ENCODE measurements at places on chromosomes 1 and 21.

DNA sequence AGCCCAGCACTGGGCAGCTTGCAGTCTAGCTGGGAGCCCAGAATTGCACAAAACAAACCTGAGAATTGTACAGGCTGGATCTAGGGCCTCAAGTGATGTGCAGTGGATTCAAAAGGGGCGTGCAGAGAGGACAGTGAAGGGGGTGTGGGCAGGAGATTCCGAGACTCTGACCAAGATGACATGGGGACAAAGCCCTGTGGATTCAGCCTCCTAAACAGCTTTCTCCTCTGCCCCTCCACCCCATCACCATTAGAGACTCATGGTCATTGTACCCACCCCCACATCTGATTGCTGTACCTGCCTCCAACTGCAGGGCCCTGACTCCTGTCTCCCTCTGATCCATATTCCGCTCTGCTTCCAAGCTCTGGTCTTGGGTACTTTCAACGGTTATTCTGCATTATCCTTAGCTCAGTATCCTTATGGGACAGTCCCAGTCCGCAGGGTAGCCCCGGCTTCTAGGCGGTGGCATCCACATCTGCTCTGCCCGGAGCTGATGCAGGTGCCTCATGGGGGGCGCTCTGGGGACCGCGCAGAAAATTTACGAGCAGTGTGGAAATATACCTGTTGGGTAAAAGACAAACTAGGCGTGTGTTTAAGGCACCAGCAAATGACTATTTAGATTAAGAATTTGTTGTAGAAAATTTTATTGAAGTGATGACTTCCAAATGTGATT is 1.7 kb upstream of the BMP8A start:
- no peak for DNase-seq

GRCh38 chr1:8987881-8988617 is 38.2 kb downstream of the SLC2A7 start:
- DNase-seq, result peak; percentile 58

- no peak for DNase-seq
Measured at GRCh38 chr1:83942914-83943313, 56.0 kb downstream of the TTLL7 start.

GRCh38 chr1:34824817-34825454 is 32.1 kb downstream of the GJA4 start:
- no peak for DNase-seq

DNA sequence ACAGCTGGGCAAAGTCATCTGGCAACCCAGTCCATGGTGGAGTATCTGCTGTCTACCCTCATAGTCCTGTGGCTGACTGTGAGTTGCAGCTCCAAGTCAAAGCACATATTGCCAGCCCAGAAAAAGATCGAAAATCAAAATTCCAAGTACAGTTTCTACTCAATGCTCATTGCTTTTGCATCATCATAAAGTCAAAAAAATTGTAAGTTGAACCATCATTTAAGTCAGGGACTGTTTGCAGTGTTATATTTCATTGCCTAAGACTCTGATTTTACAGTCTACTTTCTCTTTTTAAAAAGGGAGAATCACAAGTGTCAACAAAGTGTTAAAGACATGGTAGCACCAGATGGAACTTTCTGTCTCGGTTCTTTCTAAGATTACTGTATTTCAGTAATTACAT is 22.7 kb upstream of the MAN1C1 start:
- DNase-seq, result no peak

- no peak for DNase-seq
Measured at GRCh38 chr1:165524639-165525285, 19.0 kb upstream of the LRRC52 start.

DNA sequence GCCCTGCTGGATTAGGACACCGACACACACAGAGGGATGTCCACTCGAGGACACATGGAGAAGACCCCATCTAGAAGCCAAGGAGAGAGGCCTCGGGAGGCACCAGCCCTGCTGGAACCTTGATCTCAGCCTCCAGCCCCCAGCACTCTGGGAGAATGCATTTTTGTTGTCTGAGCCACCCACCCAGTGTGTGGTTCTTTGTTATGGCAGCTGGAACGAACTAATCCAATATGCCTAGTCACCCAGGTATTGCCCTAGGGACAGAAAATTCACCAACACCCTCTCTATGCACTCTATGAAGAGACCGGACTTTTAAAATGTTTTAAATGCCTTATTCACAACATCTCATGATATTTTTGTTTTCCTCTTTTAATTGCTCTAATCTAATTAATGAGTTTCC is 117.4 kb downstream of the CRYAA start:
- DNase-seq, result no peak

DNA sequence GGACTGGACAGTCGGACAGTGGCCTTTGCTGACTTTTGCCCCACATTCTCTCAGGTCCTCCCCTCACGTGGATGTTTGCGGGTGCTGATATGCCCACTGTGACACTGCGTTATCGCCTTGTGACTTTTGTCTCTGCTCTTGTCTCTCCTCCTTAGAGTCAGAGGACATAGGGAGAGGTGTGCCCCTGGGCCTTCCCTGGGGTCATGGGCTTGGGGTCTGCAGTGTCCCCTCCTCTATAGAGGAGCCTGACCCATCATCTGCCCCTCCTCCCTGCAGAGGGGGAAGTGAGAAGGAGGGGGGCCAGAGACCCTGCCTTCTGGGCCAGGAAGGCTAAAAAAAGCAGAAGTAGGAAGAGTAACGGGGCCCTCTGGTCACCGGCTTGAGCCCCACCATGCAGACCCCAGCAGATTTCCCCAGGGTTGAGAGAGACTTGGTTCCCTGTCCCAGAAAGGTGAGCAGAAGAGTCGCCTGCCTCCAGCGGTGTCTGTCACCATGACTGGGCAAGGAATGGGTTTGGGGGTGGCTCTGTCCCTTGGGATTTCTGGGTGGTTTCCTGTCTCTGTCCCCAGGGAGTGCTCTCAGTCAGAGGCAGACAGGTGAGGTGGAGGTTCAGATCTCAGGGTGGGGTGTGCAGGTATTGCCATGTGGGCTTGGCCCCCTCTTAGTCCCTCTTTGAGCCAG is 13.3 kb downstream of the RPS6KA1 start:
- no peak for DNase-seq

DNA sequence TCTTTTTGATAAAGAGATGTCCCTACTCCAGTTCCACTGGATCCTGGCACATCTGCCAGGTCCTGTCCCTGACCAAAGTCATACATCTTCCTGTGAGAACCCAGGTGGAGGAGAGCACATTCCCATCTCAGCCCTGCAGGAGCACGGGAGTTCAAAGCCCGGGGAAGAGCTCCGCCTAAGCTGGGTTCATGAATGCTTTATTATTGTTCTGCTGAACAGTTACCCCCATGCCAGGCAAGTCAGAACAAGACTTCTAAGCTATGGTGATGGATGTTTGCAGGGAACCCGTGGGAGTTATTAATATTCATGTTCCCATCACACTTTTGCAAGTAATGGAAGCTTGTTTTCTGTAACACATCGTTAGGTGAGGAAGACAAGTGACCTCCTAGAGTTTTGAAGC is 62.9 kb downstream of the SEC16B start:
- no peak for DNase-seq

DNA sequence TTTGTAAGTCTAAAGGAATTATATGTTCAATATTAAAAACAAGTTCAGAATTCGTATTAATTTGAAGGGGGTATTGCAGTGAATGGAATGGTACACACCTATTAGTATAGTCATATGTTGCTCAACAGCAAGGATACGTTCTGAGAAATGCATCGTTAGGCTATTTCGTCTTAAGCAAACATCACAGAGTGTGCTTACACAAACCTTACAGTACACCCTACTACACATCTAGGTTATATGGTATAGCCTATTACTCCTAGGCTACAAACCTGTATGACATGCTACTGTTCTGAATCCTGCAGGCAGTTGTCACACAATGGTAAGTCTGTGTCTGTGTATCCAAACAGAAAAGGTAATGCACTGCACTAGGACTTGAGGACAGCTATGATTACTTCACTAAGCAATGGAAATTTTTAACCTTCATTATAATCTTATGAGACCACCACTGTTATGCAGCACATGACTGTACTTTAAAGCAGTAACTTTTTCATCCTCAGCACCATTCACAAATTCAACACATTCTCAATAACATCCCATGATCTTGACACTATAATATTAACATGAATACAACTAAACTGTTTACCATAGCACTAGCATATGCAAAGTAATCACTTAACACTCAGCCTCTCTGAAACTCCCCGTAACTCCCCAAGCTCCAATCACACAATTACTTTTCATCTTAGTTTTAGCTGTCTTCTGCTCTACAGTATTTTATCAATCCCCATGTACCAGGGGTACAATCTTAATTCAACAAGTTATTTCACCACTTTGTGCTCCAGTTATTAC is 14.4 kb upstream of the PSMG1 start:
- no peak for DNase-seq

Data from SJSA1 (cell line).